ENCODE measurements at places on chromosomes 12 and 14.

GRCh38 chr12:27732281-27732680 is 21.6 kb downstream of the MRPS35 start:
- no peak for DNase-seq

DNA sequence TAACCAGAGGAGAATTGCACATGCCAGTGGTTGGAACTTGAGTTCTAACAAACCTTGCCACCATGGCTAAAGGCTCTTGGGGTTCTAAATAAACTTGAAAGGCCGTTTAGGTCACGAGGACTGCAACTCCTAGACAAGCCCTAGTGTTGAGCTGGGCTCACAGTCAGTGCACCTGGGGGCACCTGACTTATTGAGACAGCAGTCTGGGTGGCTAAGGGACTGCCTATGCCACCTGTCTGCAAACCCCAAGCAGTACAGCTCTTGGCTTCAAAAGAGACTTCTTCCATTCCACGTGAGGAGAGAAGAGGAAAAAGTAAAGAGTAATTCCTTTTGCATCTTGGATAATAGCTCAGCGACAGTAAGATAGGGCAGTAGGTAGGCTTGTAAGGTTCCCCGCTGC is 765.6 kb upstream of the FOXG1 start:
- DNase-seq: no peak

GRCh38 chr12:132021031-132021871 is 71.5 kb downstream of the EP400 start:
- no peak for DNase-seq

- no peak for DNase-seq
Observed at GRCh38 chr14:101908795-101909194, 55.6 kb upstream of the DYNC1H1 start.

GRCh38 chr12:34301251-34302130 is 279.2 kb downstream of the ALG10 start:
- DNase-seq: no peak

GRCh38 chr12:83123039-83123438 is 436.3 kb downstream of the TMTC2 start:
- no peak for DNase-seq

- peak; percentile 8 for DNase-seq
Observed at GRCh38 chr12:67155863-67156262, 113.3 kb upstream of the CAND1 start.

DNA sequence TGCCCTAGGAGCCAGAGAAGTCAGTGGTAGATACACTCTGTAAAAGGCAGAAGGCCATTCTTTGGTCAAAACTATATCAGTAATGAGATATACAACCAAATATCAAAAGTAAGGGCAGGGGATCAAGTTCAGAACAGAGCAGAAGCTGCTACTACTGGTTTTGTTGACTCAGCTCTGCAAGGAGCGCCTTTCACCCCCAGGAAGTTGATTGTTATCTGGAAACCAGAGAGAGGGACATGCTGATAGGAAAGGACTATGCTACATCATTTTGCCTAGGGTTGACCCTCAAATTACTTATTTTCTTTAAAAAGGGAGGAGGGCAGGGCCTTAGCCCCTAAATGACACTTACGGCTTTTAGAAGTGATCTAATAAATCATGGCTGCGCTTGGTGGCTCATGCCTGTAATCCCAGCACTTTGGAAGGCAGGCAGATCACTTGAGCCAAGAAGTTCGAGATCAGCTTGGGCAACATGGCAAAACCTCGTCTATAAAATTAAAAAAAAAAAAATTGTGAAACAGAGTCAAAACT is 194.0 kb downstream of the KLHL28 start:
- DNase-seq: no peak

DNA sequence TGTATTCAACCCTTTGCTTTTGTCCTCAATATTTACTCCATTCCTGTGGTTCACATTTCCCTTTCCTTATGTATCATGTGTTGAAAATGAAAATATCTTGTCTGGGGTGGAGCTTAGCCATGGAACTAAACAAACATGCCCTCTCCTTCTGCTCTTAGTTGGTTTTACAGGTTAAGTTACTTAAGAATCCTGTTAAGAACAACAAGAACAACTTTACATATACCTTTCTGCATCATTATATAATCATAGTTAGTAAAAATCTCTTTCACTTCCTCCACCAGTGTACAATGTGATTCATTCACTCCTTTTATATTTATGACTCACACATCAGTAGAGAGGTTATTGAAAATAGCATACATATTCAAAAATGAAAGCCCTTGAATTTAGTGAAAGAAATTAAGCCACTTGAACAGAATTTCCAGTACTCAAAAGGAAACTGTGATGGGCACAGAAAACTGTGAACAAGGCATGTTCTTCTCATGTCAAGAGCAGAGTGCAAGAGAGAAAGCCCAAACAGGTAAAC is 307.7 kb downstream of the CCDC91 start:
- peak; percentile 16 for DNase-seq

GRCh38 chr14:24924544-24924943 is 125.4 kb downstream of the STXBP6 start:
- no peak for DNase-seq

DNA sequence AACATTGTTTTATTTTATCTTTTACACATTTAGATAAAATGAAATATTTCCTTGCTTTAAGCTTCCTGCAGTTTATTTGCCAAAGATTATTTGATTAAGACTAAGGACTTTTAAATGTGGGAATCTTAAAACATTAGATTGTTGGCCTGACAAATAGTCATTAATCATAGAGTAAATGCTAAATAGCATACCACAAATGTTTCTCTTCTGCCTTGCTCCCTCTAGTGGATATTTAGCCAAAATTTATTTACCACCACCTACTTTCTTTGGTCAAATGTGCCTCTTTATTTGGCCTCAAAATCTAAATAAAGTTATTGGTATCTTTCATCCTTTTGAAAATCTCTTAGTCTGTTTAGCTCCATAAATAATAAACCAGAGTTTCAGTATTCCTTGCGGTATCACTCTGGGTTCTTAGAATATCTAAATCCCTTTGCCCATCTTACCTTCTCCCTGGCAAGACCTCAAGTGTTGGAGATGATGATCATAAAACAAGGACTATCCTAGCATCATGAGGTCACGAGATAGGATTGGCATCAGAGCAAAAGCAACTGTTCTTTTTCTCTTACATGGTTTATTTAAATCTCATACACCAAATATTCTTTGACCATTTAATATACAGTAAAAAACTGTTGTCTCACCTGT is 150.6 kb upstream of the AEBP2 start:
- DNase-seq: peak; percentile 51

Data from AG10803 (cell line).